ENCODE measurements at places on chromosomes 4 and X.

DNA sequence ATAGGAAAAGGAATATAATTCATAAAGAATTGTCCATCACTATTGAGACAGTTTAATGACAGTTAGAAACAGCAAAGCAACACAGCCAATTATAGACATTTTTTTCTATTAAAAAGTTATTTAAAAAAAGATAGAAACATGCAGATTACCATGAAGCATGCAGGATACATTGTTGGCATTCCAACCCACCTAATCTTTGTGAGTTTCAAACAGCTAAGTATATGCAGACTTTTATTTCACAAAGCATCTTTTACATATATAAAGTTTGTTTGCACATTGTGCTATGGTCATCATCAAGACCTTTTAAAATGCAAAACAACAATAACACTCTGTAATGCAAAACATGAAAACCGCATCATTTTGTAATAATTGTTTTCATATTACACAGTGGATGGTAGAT is 125.9 kb upstream of the ETNPPL start:
- no peak for DNase-seq

DNA sequence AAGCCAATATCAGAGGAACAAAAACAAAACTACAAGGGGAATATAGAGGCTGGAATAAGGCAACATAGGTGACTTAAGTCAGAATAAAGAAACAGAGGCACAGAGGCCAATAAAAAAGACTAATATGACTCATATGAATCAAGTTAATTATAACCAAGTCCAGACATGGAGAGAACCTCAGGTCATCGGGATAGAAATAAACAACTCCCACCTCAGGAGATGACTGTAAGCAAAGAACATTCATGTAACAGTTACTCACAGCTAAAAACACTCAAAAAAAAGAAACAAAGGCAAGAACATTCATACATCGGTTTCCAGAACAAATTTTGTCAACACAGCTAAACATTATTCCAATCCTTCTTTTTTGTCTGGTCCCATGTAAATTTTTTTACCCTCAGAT is 60.3 kb upstream of the RXFP1 start:
- no peak for DNase-seq

GRCh38 chr4:6582889-6583490 is 8.0 kb downstream of the MAN2B2 start:
- DNase-seq: no peak

GRCh38 chr4:77437079-77437478 is 168.5 kb upstream of the CXCL13 start:
- no peak for DNase-seq

GRCh38 chrX:154372612-154373022 is 1.8 kb downstream of the FLNA start:
- no peak for DNase-seq

DNA sequence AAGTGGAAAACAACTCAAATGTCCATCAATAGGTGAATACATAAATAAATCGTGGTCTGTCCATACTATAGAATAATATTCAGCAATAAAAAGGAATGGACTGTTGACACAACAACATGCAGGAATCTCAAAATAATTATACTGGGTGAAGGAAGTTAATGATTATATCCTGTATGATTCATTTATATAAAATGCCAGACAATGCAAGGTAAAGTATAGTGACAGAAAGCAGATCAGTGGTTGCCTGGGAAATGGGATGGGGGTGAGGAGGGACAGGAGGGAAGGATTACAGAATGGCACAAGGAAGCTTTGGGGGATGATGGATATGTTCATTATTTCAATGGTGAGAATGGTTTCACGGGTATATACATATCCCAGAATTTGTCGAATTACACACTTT is 12.3 kb downstream of the PYURF start:
- DNase-seq: no peak

DNA sequence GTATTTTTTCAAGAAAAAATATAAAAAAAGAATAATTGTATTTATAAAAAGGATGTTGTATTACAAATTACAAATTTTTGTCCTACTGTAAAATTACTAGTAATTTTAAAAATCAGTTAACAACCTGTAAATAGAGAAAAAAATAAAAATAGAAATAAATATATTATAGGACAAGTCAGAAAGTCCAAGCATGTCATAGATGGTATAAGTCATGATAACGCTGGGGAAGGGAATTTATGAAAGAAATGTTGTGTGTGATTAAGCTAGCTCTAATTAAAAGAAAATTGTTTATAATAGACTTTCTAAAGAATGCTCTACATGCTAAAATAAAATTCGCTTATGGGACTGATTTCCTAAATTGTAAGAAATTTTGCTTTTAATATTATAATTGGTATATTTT is 2329.9 kb downstream of the ARAP2 start:
- DNase-seq: no peak
